LHCN-M2 (cell line): ENCODE measurements at places on chromosomes 5 and 9. TPM values are rescaled to one million over a fixed set of nuclear protein-coding genes. Genes with fewer than 3 reads are reported as not detected.

MLANA gene
- total RNA-seq = 0.11 TPM in 1 of 2 replicates, not detected in the other

ADAMTS19 gene
- total RNA-seq = not detected in 2 replicates

GRCh38 chr9:123326662-123327093 lies 29.3 kb upstream of the CRB2 start:
- no peak for DNase-seq

DNA sequence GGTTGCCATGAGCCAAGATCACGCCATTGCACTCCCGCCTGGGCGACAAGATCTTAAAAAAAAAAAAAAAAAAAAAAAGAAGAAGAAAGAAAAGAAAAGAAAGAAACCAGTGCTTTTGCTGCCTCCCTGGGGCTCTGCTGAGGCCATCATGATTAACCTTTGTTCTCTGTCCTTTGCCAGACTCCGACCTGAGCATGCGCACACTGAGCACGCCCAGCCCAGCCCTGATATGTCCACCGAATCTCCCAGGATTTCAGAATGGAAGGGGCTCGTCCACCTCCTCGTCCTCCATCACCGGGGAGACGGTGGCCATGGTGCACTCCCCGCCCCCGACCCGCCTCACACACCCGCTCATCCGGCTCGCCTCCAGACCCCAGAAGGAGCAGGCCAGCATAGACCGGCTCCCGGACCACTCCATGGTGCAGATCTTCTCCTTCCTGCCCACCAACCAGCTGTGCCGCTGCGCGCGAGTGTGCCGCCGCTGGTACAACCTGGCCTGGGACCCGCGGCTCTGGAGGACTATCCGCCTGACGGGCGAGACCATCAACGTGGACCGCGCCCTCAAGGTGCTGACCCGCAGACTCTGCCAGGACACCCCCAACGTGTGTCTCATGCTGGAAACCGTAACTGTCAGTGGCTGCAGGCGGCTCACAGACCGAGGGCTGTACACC lies 251.7 kb downstream of the MARCHF11 start:
- DNase-seq = no peak

GRCh38 chr9:31554941-31555340 lies 829.5 kb upstream of the ACO1 start:
- DNase-seq = no peak
